ENCODE measurements at places on chromosomes 5 and 9. TPM values are rescaled to one million over a fixed set of nuclear protein-coding genes. Genes with fewer than 3 reads are reported as not detected.

Gene DAPK1
- total RNA-seq, result 30.9 TPM

DNA sequence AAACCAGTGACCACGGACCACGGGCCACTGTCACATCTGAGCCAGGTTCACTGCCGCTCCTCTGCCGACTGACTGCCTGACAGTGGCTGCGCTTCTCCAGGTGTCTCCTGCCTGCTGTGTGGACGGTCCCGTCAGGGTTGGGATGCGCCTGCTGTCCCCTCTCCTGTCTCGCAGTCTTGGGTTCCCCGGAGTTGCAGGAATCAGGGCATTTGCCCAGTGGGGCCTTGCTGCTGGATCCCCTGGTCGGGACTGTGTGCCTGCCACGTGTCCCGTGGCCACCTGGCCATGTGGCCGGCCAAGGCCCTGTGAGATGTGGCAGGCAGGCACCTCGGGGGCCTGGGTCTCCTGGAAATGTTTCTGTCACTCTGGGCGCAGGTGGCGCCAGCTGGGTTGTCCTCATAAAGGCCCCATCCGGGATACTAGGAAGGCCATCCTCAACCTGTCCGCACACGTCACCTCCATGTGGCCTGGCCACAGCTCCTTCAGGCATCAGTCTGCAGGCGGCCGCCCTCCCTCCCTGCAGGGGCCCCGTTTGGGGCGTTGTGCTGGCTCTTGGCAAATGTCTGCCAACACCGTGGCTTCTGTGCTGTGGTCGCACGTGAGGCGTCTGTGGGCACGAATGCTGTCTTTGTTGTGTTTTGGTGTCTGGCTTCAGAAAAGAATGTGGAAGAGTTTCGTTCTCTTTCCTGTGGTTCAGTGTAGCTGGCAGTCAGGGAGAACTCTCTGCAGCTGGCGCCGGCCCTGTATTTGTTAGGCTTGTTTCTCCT is 6.4 kb upstream of the TOR4A start:
- no peak for DNase-seq

- peak; percentile 91 for DNase-seq
Measured at GRCh38 chr9:91424403-91425176, 958 bp upstream of the NFIL3 start.

Gene SLC22A4
- total RNA-seq, result 3.4 TPM

- no peak for DNase-seq
Measured at GRCh38 chr9:127132375-127132774, 9.9 kb upstream of the ANGPTL2 start.

- DNase-seq, result no peak
Measured at GRCh38 chr5:57720656-57721055, 238.0 kb upstream of the ACTBL2 start.
